Stimulated activated CD4-positive, alpha-beta T cell treated with anti-CD3 and anti-CD28 coated beads, Interleukin-12 subunit alpha, Interleukin-12 subunit beta, amount 100 ng/mL, for 24 hours (primary cell): ENCODE measurements at places on chromosomes 12 and 14.

DNA sequence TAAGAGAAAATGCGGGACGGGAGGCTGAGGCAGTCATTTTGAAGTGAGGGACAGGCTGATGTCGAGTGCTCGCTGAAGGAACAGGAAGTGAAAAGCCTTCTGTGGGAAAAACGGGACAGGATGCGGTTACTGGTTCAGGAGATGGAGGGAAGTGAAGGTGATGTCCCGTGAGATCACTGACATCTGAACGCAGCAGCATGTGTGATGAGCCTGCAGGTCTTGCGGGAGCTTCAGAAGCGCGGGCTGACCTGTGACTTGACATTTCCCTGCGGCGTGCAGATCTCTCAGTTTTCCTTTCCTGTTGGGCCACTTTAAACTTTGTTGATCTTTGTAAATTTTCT lies 77.8 kb downstream of the DDX51 start:
- no peak for DNase-seq

DNA sequence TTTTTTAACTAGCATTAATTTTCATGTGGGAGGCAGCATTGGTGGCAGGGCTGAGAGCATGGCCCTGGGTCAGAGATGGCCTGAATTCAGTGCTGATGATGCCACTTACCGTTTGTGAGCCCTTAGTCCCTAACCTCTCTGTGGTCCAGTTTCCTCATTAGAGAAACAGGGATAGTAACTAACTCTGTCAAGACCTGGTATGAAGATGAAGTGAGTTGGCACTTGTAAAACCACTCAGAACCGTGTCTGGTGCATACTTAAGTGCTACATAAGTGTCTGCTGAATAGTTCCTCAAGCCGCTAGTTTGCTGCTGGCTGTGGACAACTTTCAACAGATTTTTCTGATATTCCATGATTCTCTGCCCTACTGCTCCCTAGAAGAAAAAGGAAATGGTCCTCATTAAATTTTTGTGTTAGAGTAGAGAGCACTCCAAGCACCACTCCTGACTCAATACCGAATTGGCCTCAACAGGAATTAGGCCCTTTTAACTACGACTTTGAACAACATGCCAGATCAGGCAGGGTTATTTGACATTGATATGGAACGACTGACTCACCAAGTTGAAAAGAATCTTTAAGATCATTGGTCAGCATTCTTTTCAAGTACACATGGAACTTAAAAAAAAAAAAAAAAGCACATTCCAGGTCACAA lies 250.2 kb downstream of the ANO2 start:
- DNase-seq: no peak

GRCh38 chr14:53310412-53310811 lies 157.3 kb upstream of the DDHD1 start:
- DNase-seq: no peak

DNA sequence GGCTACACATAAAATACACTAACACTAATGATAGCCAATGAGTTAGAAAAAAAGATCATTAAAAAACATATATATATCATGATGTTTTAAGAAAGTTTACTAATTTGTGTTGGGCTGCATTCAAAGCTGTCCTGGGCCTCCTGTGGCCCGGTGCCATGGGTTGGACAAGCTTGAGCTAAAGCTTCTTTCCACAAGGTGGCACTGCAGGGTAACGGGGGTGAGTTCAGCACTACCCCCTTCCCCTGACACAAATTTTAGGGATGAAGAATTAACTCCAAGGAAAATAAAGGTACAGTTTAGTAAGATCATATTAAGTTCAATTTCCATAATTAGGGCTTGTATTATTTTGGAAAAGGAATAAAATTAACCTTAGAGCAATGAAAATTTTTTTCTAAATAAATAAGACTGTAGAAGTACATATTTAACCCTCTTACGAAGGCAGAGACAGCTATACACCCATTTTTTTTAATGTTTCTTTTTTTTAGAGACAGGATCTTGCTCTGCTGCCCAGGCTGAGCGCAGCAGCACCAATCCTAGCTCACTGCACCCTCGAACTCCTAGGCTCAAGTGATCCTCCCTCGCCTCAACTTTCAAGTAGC lies 38.9 kb downstream of the PPP1R13B start:
- DNase-seq: peak; percentile 19

DNA sequence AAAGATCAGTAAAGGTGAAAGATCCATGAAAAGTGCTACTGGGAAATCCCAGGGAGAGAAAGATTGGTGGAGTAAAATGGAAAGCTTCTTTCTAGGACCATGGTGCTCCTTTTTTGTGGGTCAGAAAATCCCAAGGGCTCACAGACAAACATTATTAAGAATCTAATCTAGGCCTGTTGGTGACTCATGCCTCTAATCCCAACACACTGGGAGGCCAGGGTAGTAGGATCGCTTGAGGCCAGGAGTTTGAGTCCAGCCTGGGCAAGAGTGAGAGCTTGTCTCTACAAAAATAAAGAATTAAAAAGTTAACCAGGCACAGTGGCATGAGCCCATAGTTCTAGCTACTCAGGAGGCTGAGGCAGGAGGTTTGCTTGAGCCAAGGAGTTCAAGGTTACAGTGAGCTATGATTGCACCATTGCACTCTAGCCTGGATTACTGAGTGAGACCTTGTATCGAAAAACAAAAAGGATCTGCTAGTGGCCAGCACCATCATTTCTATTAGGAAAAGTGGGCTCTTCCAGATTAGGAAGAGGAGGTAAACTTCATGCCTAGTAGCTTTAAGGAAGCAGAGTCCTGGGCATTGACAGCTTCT lies 43.0 kb downstream of the TXNRD1 start:
- no peak for DNase-seq

GRCh38 chr14:79961197-79961596 lies 250.1 kb downstream of the DIO2 start:
- DNase-seq: no peak

GRCh38 chr14:68527329-68527851 lies 265.5 kb downstream of the ZFP36L1 start:
- no peak for DNase-seq

GRCh38 chr14:54935958-54936357 lies 33.3 kb upstream of the GCH1 start:
- no peak for DNase-seq

DNA sequence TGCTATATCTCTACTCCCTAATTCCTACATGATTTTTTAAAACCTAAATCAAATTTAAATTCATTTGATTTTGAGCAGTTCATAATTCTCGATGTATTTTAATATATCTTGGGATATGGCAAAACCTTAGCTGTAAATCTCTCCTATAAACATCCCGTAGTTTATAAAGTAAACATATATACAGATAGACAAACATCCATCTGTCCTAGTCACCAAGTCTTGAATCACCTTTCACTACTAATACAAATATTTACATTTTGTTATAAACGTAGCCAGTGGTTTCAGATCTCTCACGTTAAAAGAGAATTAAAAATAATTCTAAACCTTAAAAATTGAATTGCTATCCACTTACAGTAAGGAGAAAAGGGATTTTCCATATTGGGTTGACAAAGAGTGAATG lies 107.0 kb downstream of the TSHR start:
- no peak for DNase-seq

DNA sequence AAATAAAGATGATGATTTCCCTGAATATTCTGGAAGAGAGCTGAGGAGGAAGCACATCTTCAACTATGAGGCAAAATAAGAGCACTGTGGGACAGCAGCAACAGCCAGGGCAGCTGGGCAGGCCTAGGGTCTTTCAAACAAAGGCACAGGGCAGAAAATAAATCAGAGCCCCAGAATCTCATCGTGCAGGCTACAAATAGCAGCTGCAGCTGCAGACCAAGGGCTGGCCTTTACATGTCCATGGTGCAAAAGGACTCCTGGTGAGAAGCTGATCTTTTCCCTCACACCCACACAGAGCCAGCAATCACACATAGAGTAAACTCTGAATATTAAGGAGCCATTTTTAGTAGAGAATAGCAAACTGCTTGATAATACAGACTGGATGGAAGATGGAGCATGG lies 13.6 kb upstream of the MYBPC1 start:
- no peak for DNase-seq

- no peak for DNase-seq
Observed at GRCh38 chr12:68623984-68624383, 13.3 kb downstream of the RAP1B start.

GRCh38 chr14:79036441-79036840 lies 866.3 kb downstream of the NRXN3 start:
- DNase-seq: no peak

- no peak for DNase-seq
Observed at GRCh38 chr14:96049932-96050331, 10.8 kb downstream of the C14orf132 start.

DNA sequence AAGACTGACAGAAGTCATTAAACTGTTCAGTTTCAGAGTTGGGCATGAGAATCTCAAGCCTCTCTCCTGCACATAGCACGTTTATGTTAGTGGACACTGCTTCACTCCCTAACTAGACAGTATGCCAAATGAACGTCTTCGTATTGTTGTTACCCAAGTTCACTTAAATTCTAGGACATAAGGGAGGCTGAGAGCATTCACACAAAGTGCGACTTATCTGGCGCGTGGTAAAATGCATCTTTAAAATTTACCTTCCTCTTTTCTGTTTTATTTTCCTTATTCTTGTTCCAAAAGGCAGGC lies 166.3 kb downstream of the AKAP6 start:
- no peak for DNase-seq

DNA sequence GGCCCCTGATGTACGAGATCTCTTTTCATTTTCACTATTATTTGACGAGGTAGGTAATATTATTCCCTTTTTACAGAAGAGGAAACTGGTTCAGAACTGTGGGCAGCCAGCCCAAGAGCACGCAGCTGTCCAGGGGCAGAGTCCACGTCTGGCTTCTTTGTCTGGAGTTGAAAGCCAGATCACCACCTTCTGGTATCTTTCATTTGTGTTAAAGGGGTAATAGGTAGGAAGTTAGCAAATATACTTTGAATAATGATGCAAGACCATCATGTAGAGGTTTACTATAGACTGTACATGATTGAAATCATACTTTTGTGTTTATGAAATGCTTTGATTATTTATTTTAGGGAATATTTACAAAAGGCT lies 144.1 kb upstream of the AMIGO2 start:
- DNase-seq: no peak

- DNase-seq: peak; percentile 64
Observed at GRCh38 chr14:30375296-30375892, 183.6 kb upstream of the G2E3 start.

DNA sequence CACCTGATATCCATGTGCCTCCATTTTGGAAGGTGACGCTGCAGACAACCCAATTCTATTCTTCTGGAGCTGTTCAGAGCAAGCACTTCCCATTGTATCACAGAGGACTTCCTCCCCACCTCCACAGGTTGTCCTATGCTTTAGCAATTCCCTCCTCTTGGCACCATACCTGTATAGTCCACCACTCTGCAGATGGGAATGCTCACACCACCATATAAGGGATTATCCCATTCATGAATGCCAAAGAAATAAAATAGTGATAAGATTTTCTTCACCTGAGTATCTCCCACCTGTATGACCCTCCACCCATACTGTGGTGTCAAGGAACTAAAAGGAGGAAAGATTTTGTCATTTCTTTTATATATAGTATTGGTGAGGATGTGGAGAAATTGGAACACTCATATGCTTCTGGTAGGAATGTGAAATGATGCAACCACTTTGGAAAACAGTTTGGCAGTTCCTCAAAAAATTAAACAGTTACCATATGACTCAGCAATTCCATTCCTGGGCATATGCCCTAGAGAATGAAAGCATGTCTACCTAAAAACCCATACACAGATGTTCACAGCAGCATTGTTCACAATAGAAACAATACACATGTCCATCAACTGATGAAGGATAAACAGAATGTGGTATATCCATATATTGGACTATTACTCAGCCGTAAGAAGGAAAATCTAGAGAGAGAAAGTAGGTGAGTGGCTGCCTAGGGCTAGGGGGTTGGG lies 75.2 kb downstream of the FIGNL2 start:
- DNase-seq: no peak

- no peak for DNase-seq
Observed at GRCh38 chr14:102046337-102047278, 40.2 kb downstream of the HSP90AA1 start.
